ENCODE measurements at places on chromosomes 7 and 10.

GRCh38 chr10:56881218-56881617 is 520.2 kb upstream of the ZWINT start:
- DNase-seq: no peak

- DNase-seq: no peak
Observed at GRCh38 chr10:89916468-89917215, 215.3 kb downstream of the KIF20B start.

DNA sequence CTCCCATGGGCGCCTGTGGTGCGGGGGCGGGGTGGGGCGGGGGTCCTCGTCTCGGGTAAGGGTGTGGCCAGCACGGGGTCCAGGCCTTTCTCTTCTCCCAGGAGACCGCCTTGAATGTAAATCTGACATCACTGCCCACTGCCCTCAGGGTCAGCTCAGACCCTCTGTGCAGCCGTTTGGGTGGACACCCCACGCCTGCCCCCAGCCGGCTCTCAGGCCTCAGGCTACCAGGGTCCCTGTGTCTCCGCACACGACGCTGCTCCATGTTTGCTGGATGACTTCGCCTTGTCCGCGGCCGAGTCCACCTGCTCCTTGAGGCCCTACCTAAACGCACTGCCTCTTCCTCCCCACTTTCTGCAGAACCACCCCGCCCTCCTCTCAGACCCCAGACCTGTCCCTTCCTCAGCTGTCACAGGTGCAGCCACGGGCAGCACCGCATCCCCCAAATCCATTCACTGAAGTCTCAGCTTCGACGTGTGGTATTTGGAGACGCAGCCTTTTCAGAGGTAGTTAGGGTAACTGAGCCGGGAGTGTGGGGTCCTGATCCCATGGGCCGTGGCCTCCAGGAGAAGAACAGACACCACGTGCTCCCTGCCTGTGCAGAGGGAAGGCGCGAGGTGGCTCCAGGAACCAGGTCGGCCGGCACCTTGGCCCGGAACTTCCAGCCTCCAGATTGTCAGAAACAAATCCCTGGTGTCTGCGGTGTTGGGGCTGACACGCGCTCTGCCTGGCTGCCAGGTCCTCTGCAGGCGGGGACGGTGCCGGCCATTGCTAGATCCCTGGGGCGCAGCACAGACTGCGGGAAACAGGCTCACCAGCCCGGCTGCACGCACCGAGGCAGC is 97.4 kb upstream of the DIP2C start:
- no peak for DNase-seq

GRCh38 chr10:123395906-123396305 is 241.7 kb downstream of the BUB3 start:
- DNase-seq: no peak

GRCh38 chr10:27020243-27020642 is 80.1 kb downstream of the ANKRD26 start:
- DNase-seq: no peak

DNA sequence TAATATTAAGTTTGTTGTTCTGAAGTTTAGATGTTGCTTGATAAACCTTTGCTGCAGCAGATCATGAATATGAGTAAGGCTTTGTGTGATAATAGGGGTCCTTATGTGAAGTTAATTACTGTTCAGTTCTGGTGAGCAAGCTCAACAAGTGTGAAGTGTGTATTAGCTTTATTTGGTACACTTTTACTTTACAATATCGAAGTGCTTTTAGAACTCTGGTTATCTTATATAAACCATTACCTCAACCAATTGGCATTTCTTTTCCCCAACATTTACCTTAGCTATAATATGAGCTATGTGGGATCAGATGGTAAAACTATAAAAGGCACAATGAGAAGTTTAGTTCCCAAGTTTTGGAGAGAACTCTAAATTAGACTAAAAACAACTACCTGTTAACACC is 127.6 kb downstream of the LCOR start:
- DNase-seq: no peak

- no peak for DNase-seq
Observed at GRCh38 chr10:75280236-75280635, 44.5 kb upstream of the COMTD1 start.

- DNase-seq: no peak
Observed at GRCh38 chr10:96896884-96897589, 64.9 kb downstream of the LCOR start.

DNA sequence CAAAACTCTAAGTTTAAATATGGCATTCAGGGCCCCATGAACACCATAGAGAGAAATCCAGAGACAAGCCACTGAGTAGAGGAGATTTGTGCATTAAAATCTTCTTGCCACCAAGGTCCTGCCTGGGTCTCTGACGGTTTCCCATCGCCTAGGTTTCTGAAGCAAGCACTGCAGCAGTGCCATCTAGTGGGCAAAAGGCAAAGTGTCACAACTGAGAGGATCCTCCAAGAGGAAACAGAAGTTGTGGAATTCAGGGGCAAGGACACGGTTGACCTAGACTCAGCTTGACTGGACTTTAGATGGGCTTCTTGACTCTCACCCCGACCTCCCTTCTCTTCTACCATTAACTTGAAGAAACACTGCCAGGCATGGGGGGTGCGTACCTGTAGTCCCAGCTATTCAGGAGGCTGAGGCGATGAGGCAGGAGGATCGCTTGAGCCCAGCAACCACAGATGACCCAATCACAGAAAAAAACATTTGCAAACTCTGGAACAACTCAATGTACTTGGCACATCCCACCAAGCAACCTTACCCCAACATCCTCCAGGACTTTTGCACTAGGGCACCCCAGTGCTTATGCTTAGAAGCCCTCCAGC is 604.1 kb downstream of the GALNT17 start:
- DNase-seq: peak; percentile 14

DNA sequence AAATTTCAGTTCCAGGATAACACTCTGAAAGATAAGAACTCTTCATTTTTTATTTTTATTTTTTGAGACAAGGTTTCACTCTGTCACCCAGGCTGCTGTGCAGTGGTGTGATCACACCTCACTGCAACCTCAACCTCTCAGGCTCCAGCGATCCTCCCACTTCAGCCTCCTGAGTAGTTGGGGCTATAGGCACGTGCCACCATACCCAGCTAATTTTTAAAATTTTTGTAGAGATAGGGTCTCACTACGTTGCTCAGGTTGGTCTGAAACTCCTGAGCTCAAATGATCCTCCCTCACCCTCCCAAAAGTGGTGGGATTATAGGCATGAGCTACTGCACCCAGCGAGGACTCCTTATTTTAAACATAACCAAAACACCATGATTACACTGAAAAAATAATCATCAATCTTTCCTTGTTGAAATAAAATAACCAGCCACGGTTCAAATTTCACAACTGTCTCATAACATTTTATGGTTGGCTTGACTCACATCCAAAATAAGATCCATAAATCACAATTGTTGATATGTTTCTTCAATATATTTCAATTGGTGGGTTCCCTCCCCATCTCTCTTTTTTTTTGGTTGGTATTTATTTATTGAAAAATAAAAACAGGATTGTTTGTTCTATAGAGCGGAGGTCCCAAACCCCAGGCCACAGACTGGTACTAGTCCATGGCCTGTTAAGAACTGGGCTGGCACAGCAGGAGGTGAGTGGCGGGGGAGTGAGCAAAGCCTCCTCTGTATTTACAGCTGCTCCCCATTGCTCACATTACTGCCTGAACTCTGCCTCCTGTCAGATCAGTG is 60.1 kb upstream of the FAM171A1 start:
- no peak for DNase-seq

GRCh38 chr7:103524042-103524907 is 78.3 kb upstream of the SLC26A5 start:
- no peak for DNase-seq

GRCh38 chr10:45063591-45064231 is 63.0 kb downstream of the ZNF22 start:
- DNase-seq: no peak

- no peak for DNase-seq
Observed at GRCh38 chr10:115963848-115964247, 309.2 kb downstream of the GFRA1 start.

GRCh38 chr10:62230344-62231121 is 38.1 kb downstream of the RTKN2 start:
- no peak for DNase-seq

GRCh38 chr7:41720886-41721285 is 18.0 kb upstream of the INHBA start:
- no peak for DNase-seq

- DNase-seq: no peak
Observed at GRCh38 chr10:88903715-88904114, 23.7 kb downstream of the STAMBPL1 start.

GRCh38 chr10:5536486-5537081 is 11.8 kb downstream of the CALML3 start:
- no peak for DNase-seq

DNA sequence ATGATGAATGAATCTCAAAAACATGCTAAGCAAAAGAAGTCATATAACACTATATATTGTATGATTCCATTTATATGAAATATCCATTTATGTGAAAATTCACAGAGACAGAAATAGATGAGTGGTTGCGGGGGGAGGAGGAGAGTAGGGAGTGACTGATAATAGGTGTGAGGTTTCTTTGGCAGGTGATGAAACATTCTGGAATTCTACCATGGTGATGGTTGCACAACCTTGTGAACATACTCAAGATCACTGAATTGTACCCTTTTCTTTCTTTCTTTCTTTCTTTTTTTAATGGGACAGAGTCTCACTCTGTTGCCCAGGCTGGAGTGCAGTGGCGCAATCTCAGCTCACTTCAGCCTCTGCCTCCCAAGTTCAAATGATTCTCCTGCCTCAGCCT is 10.7 kb downstream of the SVOPL start:
- DNase-seq: no peak

- no peak for DNase-seq
Observed at GRCh38 chr7:101428093-101428866, 65.6 kb downstream of the COL26A1 start.

DNA sequence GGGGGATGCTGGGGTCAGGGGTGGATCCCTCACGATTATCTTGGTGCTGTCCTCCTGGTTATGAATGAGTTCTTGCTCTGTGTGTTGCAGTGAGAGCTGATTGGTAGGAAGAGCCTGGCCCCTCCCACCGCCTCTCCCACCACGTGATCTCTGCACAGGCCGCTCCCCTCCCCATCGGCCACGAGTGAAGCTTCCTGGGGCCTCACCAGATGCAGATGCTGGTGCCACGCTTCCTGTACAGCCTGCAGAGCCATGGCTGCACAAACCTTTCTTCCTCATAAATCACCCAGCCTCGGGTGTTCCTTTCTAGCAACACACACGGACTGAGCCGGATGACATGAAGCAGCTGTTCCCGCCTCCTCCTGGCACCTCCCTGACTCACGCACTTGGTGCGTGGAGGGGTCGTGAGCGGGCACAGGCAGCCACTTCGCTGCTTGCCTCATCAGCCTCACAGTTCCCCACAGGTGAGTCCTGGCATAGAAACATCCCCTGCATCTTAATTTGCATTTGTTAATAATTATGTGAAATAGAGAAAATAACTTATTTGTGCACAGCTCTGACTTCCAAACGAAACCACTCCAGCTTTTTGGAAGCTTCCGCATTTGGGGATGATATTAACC is 210.8 kb downstream of the ADARB2 start:
- DNase-seq: no peak

- no peak for DNase-seq
Observed at GRCh38 chr7:94311515-94311914, 83.2 kb upstream of the COL1A2 start.

- no peak for DNase-seq
Observed at GRCh38 chr7:106964466-106964865, 80.0 kb upstream of the PRKAR2B start.

DNA sequence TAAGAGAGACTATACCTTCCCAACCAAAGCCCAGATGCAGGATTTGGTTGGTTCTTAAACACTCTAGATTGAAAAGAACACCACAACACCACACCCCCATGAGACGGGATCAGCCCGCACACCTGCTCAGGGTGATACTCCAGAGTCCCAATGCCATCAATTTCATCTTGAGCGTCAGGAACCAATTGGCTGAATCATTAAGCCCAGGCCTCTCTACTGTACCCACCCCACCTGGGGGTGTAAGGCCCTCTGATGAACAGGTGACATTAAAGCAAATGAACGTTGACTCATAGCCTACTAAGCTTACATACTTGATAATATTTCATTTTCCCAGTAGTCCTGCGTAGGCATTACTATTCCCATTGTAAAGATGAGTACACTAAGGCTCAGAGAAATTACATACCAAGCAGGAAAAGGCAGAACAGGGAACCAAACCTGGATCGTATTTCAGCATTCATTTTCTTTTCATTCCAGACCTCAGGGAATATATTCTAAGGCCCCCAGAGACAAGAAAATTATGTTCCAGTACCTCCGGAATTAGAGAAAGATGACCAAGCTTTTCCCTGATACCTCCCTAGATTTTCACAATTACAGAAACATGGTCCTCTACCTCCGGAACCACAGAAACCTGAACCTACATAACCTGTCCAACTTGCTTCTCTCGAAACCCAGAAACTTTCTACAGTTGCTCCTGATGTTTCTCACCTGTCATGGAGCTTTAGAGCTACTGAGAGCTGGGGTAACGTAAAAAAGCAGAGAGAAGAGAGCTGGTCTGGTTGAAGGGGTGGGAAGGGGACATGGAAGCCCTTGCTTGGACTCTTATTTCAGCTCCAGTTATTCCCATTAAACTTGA is 43.1 kb upstream of the KDM7A start:
- no peak for DNase-seq

DNA sequence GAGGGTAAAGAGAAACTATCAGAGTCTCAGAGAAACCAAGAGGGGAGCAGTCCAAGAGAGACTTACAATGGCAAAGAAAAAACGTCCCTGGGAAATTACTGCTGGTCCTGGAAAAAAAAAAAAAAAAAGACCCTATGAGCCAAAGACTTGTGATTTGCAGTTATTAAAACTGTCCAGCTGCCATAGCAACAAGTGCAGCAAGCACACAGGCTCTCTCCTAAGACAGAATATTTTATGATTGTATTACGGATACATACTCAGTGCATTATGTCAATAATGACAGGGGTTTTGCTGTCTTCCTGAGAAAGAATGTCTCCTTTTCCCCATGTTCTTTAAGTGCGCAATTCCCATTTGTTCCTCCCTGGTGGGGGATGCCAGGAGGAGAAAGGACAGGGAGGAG is 178.5 kb downstream of the GPAM start:
- no peak for DNase-seq

GRCh38 chr7:146345251-146345650 is 228.7 kb downstream of the CNTNAP2 start:
- DNase-seq: no peak

- DNase-seq: no peak
Observed at GRCh38 chr10:119352807-119353206, 145.4 kb downstream of the GRK5 start.

DNA sequence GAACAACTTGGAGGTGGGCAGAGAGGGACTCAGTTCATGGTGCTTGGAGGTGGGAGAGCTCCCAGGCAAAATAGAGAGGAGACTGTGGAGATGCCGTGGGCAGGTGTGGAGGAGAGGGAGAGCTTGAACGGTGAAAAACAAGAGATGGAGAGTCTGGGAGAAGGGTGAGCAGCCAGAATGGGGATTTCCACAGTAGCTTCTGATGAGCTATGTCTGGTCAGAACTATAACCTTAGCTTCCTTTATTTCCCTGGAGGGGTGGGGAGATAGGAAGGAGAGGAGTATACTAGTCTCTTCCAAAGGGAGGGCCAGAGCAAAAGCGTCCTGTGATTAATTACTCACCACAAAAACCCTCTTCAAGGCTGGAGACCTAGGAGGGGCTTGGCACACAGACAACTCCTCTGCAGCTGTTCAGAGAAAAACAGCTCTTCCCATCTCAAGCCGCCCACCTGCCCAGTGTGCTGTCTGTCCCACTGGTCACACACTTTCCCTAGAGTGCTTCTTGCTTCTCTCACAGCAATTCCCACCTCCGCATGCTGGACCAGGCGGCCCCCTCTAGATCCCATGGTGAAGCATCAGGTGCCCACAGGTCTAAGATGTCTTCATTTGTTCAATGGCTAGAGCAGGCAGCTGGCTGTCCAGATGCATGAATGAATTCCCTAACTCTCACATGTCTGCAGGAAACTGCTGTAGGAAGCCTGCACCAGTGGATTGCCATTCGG is 41.9 kb downstream of the TAS2R41 start:
- DNase-seq: no peak
